Liver (tissue), 10 donors: ENCODE measurements at places on chromosomes 2 and 18. TPM values are rescaled to one million over a fixed set of nuclear protein-coding genes. Genes with fewer than 3 reads are reported as not detected.

DNA sequence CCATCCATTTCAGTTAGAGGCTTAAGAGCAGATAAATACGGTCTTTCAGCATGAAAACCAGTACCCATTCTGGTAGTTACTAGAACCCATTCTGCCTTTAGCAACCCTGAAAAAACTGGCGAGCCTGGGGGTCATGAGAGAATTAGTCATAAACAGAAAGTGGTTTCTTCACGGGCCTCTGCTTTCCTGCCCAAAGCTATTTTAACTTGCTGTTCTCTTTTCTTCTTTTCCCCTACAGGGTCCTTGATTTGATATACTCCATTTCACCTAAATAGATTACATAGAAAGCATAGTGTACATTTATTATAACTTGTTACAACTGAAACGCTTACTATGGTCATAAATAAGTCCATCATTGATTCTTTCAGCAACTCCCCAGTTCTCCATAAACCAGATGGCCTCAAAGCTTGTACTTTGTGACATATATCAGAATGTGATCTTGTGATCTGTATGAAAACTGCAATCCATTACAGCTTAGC, 48.3 kb downstream of the WDFY1 start:
- DNase-seq = no peak

- no peak for DNase-seq
These were observed 12.0 kb upstream of the ZNF396 start for GRCh38 chr18:35389095-35389618.

GRCh38 chr2:120587997-120588336, 147.7 kb upstream of the GLI2 start:
- no peak for DNase-seq

GRCh38 chr2:239596253-239596652, 195.4 kb upstream of the HDAC4 start:
- no peak for DNase-seq

GAREM1 gene
- total RNA-seq = 7.5 TPM
